ENCODE measurements at places on chromosomes 1 and 21.

DNA sequence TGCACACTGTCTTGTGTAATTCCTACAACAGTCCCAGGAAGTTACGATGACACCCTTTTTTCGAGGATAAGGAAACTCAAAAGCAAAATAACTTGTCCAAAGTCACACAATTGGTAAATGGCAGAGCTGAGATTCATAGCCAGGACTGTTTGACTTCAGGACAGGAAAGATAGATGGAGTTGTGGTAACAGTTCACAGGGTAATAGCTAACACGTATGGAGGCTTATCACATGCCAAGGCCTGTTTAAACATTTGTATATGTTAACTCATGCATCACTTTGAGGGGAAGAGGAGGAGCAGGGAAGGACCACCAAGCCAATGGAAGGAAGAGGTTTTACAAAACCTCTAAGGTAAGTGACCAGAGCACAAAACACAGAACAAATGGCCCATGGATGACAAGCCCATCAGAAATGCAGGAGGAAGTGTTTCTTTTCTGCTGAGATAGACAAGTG lies 2.8 kb downstream of the DHCR24 start:
- DNase-seq, result no peak

- no peak for DNase-seq
Measured at GRCh38 chr1:102420034-102420433, 423.3 kb upstream of the OLFM3 start.

GRCh38 chr1:226401355-226402303 lies 6.3 kb downstream of the PARP1 start:
- no peak for DNase-seq

DNA sequence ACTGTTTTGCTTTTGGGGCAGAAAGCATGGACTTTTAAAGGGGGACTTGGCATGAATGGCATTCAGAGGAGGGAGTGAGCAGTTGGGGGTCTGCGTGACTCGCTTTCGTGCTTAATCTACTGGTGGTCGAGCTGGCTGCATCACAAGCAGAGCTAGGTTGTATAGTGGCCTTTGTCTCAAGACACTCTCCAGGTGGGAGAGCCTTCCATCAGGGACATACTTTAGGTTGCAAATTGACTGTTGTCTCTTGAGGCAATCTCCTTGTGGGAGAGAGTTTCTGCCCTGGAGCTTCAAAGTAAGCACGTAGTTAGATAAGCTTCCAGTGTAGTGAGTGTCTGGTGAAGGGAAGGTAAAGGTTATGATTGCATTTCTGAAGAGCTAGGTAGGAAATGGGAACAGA lies 93.9 kb downstream of the C1orf21 start:
- no peak for DNase-seq

GRCh38 chr1:199272628-199273086 lies 633.8 kb downstream of the PTPRC start:
- no peak for DNase-seq

- no peak for DNase-seq
Measured at GRCh38 chr1:94048413-94049164, 72.4 kb downstream of the ABCA4 start.

- no peak for DNase-seq
Measured at GRCh38 chr1:1802871-1803270, 24.6 kb upstream of the NADK start.

GRCh38 chr1:231208980-231209379 lies 32.0 kb upstream of the GNPAT start:
- no peak for DNase-seq

DNA sequence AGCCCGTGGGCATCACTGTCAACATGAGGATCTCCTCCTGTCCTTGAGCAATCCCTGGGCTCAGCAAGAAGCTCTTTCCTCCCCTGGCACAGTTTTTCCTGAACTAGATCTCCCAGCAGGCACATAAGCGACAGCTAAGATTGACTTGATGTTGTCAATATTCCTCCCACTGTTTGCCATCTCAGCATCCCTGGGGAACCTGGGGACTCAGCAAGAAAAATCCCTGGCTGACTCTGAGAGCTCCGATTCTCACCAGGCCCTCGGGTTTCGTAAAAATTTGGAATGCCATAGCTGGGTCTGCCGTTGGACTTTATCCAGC lies 687.2 kb downstream of the MATN1 start:
- DNase-seq, result no peak
